T47D (cell line): ENCODE measurements at places on chromosomes 3 and 15.
A peak's percentile ranks its signal among the peaks of the same experiment; 100 is the strongest.

DNA sequence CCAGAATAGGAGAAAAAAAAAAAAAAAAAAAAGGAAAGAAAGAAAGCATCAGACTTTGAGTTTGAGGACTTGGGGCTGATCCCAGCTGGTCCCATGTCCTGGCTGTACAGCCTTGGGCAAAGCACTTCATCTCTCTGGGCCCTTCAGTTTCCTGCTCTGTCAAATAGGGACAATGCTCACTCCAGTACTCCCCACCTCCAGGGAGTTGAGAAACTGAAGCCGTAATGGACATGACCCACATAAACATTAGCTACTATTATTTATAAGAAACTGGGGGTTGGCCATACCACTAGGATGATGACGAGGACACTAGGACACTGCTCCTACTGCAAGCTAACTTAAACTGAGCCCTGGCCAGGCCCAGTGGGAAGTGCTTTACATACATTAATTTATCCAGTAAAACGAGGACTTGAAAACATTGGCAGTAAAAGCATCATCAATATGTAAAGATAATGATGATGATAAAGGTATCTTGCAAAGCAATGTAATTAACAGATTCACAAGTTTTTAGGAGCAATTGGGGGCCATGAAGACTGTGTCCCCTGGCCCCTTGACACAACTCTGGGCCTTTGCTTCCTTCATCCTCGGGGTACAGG is 22.9 kb upstream of the SMAD6 start:
- DNase-seq = no peak

DNA sequence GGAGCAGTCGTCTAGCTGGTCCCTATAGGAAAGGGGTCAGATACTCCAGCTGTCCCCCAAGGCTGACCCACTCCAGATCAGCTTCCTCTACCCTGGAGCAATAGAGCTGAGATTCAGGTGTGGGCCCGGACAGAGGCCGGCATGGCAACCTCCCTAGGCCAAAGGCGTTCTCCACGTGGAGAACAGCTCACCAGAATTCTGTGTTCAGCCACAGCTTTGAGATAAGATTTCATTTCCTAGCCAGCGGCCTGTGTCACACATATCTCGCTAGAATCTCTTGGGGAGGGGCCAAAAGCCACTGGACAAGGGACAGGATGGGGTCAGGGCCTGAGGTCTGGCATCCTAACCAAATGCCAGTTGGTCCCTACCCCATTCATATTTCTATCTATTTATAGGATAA is 20.1 kb downstream of the SRGAP3 start:
- DNase-seq = no peak

DNA sequence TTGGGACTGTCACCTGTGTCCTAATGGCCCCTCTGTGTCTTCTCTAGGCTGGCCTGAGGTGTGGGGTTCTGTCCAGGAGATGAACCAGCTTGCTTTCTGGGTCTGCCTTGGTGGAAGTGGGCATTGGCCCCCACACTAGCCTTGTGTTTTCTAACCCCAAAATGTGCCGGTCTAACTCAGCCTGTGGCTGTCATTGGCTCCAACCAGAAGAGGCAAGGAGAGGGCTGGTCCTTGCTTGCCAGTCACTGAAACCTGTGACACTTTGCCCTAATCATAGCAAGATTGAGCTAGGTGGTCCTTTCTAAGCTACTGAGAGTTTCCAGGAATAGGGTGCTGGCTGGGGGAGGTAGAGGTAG is 2.2 kb downstream of the C15orf39 start:
- DNase-seq = no peak

- DNase-seq = no peak
Measured at GRCh38 chr15:71333839-71334238, 218.6 kb downstream of the THSD4 start.

- peak; percentile 65 for DNase-seq
Measured at GRCh38 chr3:22117751-22118346, 366.8 kb upstream of the ZNF385D start.

DNA sequence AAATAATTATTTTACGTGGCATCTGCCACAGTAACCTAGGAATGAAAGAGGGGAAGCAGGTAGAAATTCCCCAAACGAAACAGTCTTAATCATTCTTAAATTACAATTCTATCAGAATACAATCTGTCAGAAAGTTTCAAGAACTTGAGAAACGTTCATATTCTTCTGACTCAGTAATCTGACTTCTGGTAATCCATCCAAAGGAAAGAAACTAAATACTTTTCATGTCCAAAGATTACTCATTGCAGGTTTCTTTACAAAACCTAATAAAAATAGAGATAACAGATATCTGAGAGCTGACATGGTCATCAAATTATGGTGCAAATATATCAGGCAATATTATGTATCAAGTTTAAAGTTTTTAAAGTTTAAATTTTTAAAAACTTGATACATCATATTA is 109.4 kb downstream of the DLG1 start:
- DNase-seq = no peak

DNA sequence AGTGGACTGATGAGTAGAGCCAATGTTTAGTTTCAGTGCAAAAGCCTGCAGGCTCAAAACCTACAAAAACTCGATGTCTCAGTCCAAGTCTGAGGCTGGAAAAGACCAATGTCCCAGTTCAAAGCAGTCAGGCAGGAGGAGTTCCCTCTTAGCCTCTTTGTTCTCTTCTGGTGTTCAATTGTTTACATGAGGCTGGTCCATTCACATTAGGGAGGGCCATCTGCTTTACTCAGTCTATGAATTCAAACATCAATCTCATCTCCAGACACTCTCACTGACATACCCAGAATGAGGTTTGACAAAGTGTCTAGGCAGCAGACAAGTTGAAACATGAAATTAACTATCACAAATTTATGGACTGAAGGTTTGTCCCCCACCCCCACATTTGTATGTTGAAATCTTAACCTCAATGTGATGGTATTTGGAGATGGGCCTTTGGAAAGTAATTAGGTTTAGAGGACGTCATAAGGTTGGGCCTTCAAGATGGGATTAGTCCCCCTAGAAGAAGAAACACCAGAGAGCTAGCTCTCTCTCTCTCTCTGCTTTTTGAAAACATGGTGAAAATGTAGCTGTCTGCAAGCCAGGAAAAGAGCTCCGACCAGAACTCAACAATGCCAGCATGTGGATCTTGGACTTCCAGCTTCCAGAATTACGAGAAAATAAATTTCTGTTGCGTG is 438.5 kb upstream of the RGMA start:
- no peak for DNase-seq

DNA sequence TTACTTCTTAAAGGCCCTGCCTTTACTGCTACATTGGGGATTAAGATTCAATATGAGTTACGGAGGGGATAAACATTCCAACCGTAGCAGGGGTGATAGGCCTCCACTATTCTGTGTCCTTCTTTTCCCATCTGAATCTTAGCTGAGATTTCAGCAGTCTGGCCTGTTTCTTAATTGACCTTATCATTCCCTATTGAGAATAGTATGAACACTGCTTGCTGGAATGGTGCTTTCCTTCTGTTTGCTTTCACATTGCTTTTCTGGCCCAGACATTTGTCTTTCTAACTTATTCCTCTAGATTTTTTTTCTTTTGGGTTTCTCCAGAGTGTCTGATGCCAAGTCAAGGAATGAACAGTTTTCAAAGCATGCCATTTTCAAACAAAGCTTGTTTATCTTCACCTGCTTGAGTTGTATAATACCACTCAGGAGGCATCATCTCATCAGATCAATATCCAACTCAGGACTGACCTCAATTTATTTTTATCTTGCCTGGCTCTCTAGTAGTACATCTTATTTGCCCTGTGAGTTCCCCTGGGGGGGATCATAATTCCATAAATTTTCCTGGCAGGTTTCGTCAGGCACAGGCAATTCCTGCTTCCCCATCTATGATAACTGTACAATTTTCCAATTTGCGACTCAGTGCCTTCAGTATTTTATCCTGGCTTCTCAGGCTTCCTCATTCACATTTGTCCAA is 161.1 kb upstream of the STT3B start:
- no peak for DNase-seq

DNA sequence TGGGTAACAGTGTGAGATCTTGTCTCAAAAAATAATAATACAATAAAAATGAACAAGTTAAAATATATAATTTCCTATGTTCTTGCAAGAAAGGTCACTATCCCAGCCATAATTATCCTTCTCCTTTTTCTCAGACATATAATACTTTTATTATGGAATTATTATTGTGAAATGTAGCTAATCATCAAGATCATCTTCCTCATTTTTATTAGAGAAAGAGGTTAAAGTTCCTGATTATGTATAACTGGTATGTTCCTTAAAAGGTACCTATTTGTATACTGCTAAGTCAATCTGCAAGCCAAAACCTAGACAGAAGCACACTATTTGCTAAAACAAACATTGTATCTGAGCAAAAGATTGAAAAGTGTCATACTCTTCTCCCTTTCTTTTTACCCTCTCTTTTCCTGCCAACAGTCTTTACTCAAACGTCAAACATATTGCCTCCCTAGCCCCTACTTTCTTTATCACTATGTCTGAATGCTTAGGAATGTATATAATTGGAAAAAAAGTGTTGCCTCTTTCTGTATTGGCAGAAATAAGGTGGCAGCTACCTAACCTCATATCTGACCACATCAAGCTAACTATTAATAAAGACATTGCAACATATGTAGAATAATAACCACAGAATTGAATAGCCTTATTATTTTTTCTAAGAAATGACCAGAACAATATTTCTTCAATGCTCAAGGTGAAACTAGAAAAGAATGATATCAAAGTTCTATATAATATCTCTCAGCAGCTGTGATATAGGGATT is 18.5 kb downstream of the SEC11A start:
- DNase-seq = no peak

DNA sequence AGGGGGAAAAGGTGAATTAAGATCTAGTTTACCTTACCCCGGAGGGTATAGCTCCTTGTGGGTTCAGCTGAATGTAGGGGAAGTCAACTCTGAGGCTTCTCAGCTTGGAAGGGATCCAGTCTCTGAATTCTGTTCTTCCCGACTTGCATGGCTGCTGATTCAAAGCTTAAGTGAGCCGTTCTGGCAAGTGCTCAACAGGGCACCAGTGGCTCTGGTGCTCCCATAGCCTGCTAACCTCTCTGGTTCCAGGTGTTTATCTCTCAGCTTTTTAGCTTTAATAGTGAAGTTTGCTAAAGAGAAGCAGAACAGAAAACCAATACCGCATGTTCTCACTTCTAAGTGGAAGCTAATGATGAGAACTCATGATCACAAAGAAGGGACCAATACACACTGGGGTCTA is 46.3 kb upstream of the RBP1 start:
- no peak for DNase-seq

- no peak for DNase-seq
Measured at GRCh38 chr3:44966795-44967278, 9.1 kb downstream of the ZDHHC3 start.

DNA sequence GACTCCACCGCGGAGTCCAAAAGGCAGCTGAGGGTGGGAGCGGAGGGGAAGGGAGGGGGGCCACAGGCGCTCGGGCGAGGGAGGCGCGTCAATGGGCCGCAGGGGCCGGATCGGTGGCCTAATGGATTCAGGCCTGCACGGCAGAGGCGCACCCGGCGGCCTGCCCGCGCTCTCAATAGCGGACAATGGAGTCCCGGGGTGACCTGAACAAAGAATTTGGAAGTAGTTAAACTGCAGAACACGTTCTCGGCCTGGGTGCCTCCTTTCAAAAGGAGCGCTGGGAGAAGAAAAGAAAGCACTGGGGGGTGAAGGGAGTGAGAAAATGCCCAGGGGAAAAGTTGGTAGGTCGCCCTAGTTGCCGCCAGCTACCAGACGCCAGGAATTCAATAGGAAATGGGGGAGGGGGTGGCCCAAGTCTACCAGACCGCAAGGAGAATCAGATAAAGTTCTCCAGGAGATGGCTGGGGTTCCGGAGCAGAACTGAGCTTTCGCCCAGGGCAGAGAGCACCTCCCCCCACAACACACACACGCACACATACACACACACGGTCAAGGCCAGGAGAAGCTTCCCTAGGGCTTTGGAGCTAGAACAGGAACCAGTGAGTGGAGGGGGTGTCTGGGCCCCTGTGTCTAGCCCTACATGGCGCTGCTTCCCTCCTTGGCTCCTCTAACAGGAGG is 25.8 kb upstream of the POLG start:
- no peak for DNase-seq

DNA sequence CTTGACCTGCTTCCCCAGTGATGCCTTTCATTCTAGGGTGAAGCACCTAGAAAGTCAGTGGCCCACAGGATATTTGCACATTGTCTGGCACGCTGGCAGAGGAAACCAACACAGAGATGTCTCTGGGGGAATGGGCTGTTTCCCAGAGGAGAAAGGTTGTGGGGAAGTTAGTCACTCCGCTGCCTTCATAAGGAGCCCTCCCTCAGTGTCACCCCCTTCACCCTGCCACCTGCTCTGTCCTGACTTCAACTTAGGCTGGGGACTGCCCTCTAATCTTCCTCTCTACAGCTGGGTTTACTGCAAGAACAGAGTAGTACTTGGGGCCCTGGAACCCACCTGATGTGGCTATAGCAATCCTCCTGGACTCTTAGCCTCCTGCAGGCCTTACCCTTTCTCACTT is 5.7 kb downstream of the KLHDC8B start:
- no peak for DNase-seq

GRCh38 chr3:187922704-187923416 is 177.6 kb upstream of the BCL6 start:
- DNase-seq = peak; percentile 33

DNA sequence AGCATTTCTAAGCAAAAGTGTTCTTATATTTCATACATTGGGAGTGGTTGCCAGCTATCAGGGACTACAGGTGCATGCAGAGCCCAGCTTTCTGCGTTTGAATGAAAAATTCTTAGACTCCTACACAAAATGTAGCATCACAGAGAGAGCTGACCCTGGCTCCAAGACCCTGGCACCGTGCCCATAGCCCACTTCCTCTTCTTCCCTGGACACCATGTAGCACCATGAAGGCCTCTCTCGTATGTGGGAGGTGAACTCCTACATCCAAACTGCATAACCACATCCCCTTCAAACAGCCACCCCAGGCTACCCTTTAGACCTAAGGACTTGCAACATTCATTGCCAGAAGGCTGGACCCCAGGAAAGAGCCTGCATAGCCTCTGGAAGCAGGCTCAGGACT is 35.8 kb upstream of the ATOSA start:
- no peak for DNase-seq

DNA sequence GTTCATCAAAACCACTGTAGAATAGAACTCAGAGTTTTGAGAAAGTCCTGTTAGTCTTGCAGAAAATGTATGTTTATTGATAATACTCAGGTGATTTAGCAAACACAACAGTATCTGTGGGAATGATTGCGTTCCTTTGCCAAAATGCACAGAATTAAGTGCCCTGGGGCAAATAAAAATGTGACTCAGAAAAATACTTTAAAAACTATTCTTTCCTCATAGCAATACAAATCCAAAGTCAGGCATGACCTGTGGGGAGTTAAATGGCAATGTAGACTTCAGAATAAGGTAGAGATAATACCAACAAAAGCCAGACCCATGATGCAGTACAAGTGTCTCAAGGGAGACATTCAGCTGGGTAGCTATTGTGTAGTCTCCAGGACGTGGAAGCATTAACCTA is 72.3 kb upstream of the SNTN start:
- no peak for DNase-seq

DNA sequence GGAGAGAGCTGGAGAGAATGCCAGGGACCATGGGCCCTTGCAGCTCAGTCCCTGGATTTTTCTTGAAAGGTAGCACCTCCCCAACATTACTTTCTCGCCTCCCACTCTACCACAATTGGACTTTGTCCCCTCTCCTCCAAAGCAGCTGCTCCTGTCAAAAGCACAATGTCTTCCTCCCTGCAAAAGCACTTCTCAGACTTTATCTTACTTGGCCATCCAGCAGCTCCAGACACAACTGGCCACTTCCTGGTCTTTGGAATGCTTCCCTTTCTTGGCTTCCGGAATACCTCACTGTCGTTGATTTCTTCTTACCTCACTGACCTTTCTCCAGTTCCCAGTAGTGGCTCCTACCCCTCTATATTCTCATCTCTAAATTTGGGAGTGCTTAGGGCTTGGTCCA is 134.6 kb upstream of the PROK2 start:
- DNase-seq = peak; percentile 40

- peak; percentile 30 for DNase-seq
Measured at GRCh38 chr3:66693461-66694031, 192.7 kb upstream of the LRIG1 start.
